ENCODE measurements at places on chromosomes 7 and 10.
A peak's percentile ranks its signal among the peaks of the same experiment; 100 is the strongest.

DNA sequence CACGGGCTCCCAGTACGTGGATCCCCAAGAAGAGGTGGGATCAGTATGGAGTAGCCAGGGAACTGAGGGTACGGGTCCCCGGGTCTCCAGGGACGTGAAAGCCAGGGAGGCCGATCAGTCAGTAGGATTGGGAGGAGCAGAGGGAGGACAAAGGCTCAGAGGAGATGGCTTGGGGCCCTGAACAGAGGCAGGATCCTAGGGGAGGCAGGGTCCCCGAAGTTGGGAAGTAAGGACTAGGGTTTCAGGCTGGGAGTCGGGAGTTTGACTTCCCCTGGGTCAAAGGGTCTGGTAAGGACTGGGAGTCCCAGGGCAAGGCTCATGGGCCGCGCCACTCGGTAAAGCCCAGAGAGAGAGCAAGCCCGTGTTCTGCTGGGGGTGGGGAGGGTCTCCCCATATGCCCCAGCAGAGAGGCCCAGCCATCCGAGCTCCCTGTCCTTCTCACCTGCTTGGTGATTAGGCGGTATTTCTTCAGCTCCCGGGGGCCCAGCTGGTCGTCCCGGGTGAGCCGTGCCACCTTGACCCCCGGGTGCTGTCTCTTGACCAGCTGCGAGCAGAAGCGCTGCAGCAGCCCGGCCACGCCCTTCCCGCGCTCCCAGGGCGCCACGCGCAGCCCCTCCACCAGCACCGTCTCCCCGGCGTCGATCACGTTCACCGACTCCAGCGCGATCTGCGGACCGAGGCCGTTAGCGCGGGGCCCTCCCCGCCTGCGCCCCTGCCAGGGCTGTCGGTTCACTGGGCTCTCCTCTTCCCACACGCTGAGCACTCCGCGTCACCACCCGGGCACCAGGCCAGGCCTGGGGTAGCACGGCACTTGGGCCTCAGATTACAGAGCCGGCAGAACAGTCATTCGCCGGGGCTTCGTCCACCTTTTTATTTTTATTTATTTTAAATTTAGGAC is 7.0 kb downstream of the NAT16 start:
- DNase-seq, result no peak

GRCh38 chr7:6212008-6212407 is 60.4 kb downstream of the CYTH3 start:
- DNase-seq, result no peak

GRCh38 chr10:61896854-61897661 is 4.4 kb upstream of the ARID5B start:
- peak; percentile 49 for DNase-seq

DNA sequence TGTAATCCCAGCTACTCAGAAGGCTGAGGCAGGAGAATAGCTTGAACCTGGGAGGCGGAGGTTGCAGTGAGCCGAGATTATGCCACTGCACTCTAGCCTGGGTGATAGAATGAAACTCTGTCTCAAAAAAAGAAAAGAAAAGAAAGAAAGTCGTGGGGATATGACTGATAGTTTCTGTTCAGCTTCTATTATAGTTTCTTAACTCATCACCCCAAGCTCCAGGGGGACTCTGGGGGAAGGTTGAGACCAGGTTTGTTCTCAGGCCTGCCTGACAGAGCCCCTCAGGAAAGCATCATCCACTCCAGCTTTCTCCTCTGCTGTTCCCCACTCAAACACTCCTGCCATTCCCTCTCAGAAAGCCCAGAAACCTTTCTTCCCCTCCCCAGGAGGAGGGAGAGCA is 542.4 kb upstream of the GALNT17 start:
- DNase-seq, result no peak

GRCh38 chr10:61929555-61929954 is 28.1 kb downstream of the ARID5B start:
- DNase-seq, result no peak

- no peak for DNase-seq
Measured at GRCh38 chr7:37684927-37685326, 1.4 kb downstream of the GPR141 start.

DNA sequence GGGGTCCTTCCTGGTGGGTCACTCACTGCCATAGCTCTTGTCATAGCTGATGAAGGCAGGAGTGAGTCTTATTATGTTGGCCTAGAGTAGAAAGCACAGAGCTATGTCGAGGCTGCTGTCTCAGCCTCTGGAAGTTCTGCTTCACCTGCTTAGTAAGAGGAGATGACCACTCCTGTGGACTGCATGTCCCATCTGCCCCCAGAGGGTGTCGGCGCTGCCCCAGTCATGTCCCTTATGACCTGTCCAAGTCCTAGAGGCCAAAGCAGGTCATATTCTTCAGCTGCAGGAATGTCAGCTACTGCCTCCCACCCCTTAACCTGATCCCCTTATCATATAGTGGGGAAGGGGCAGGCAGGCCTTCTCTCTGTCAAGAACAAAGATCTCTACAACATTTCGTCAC is 72.4 kb upstream of the AGK start:
- DNase-seq, result no peak

- no peak for DNase-seq
Measured at GRCh38 chr7:154841731-154842331, 161.1 kb downstream of the PAXIP1 start.

DNA sequence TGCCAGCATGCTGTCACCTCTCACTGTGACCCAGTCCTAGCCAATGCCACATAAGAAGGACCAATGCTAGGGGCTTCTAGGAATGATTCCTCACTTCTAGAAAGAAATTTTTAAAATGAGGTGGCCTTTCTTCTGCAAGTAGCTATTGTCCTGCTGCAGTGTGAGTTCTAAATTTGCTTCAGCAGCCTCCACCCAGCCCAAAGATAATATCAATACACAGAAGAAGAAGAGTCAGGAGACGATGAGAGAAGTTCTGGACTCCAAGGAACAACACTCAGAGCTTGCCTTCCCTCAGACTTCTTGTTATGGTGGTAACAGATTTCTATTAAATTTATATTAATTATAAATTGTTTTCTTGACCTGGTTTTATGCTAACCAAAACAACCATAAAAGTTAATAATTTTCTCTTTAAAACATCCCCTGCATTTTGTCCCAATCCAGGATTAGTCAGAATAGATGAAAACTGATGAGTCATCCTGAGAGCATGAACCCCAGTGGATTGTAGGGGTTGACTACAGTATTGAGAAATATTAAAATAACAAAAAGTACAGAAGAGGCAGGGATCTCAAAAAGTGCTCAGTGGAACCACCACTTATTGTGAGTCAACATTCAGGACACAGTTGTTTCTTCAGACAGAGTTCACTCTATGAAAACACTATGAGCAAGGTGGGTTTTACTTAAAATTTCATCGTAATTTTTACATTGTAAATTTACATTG is 29.6 kb upstream of the AKR1C2 start:
- no peak for DNase-seq

DNA sequence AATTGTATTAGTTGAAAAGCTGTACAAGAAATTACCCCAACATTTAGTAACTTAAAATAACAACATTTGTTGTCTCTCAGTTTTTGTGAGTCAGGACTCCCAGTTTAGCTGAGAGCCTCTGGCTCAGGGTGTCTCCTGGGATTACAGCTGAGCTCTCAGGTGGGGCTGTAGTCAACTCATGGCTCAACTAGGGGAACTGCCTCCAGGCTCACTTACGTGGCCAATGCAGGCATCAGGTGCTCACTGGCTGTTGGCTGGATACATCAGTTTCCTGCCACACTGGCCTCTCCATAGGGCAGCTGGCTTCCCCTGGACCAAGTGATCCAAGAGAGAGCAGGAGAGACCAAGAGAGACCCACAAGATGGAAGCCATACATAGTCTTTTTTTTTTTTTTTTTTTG is 17.5 kb downstream of the CCNY start:
- no peak for DNase-seq

DNA sequence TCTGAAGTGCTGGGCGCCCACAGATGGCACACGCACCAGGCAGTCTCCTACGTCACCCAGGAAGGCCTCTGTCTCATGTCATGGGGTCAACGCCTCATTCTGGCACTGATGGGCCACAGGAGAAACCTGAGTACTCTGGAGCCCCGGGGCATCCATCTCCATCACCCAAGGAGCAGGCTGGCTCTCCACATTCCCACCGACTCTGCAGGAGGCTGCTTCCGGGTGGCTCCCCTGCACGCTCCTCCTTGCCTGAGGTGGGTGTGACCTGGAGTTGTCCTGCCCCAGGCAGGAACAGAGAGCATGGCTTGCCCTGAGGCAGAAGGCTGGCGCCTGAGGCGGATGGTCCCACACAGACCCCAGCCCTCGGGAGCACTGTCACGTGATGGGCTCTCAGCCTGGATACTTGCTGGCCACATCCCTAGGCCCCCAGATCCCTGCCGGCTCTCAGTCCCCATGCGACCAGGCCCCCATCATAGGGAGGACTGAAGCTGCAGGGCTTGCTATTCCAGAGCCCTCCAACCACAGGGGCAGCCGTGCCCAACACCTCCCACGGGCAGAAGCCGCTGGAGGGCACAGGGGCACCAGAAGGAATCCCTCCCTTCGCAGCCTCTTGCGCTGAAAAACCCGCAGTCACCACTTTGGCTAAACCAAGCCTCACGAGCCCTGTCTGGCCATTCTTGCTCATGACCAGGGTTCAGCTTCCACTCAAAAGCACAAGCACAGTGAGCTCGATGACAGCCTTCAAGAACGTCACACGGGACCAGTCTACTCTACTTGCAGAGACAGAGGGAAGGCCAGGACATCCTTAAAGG is 80.7 kb downstream of the MAD1L1 start:
- DNase-seq, result no peak

DNA sequence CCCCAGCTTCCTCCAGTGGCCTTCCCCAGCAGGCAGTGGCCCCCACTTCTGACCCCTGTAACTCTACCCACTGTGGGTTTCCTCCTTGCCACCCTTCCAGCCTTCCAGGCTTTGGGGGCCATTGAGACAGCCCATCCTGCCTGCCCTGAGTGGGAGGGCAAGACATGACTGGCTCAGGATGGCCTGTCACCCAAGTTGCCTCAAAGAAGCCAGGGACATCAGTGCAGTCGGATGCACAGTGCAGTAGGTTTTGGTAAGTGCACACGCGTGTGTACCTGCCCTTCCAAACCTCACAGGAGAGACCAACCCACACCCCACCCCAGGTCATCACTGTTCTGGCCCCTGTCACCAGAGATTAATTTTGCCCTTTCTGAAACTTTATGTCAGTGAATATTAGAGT is 22.7 kb downstream of the ZMIZ2 start:
- DNase-seq, result no peak

DNA sequence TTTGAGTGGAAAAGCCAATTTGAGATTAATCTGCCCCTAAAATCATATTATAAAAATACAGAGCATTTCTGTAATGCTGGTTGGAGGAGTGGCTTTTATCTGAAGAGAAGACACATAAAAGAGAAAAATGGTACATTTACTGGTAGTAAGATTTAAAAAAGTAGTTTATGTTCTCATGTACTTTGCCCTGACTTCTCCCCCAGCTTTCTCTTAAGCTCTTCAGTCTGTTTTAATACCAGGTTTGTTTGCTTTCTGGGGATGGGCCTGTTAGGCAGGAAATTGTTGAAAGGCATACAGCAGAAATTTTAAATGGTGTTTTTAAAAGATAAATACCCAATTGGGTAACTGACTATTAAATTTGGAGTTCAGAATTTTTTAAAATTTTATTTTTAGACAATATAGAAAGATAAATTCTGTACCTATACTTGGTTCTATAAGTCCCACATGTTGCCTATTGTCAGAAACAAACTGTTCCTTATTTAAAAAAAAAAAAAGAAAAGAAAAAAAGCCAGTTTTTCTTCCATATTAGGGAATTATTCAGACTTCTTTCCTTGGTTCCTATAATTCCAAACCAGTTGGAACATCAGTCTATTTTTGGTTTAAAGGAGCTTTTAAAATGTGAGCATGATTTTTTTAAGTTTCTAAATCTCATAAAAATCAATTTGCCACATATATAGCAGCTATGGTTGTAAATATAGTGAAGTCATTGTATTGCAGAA is 136.6 kb downstream of the ARID5B start:
- no peak for DNase-seq

DNA sequence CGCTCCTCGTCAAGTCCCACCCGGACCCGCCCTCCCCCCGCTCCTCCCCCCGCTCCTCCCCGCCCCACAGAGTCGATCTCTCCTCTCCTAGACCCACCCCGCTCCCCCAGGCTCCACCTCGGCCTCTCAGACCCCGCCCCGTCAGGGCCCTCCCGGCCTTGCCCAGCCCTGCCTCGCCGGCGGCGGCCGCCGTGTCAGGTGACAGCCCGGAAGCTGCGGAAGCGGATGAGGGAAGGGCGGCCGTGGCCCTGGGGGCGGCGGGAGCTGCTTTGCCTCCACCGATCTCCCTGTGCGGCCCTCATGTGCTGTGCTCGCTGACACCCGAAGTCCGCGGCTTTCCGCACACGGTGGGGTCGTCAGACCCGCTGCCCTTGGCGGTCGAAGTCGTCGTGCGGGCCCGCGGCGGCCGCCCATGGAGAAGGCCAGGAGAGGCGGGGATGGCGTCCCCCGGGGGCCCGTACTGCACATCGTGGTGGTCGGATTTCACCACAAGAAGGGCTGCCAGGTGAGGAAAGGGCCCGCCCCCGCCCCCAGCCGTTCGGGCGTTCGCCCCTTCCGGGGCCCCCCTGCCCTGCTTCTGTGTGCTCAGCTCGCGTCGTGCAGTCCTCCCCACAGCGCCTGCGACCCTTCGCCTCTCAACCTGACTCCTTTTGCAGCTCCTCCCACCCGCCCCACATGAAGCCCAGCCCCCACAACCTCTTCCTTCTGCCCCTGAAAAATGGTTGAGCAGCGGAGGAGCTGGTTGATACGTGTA is at the start of gene AVL9:
AVL9 (plus strand) TSS at position 192 of the 754 bp plus-strand sequence; CDS start at position 413, 221 bp downstream.
- DNase-seq, result peak; percentile 99

DNA sequence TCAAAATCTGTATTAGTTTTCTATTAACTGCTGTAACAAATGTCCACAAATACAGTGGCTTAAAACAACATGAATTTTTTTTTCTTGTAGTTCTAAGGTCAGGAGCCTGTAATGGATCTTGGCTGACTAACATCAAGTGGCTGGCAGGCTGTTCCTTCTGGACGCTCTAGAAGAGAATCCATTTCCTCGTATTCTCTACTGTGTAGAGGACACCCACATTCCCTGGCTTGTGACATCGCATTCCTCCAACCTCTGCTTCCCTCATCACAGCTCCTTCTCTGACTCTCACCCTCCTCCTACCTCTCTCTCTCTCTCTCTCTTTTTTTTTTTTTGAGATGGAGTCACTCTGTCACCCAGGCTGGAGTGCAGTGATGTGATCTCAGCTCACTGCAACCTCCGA is 4.8 kb upstream of the CALHM1 start:
- DNase-seq, result no peak

Measured in activated T-cell treated with anti-CD3 and anti-CD28 coated beads for 4 hours (primary cell).